ENCODE measurements at places on chromosomes 4 and X.

DNA sequence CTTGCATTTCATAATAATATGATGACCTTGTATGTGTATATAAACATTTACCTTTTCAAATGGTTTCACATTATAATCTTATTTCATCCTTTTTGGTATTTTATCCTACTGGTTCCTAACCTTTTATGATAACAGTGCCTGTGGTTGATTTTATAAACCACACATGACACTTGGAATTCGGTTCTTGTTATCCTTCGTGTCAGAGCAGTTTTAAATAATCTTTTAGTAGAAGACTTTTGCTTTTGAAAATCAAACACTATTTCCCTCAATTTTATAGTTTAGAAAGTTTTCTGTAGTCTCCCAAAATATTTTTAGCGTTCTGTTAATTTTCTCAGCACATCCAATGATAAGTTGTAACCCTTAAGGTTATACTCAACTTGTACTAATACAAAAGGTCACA lies 676.8 kb downstream of the RAPGEF2 start:
- DNase-seq: no peak

DNA sequence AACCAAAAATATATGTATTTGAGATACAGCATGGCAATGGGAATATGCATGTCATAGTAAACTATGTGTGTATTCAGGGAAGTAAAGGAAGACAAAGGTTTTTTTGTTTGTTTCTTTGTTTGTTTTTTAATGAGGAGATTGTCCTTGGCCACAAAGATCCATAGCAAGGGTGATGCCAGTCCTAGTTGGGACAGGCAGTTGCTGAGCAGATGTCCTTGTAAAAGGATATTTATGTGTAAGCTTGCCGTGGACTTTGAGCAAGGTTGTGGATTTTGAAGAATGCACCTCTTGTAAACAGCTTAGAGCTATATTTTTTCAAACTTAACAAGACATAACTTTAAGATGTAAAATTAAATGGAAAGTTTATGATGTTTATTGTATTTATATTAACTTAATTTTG lies 69.9 kb upstream of the GABRE start:
- no peak for DNase-seq

- DNase-seq: no peak
Observed at GRCh38 chrX:132652871-132653270, 164.0 kb upstream of the MBNL3 start.

- DNase-seq: no peak
Observed at GRCh38 chr4:150211016-150211415, 132.8 kb downstream of the DCLK2 start.

GRCh38 chrX:10502961-10503360 lies 117.4 kb downstream of the MID1 start:
- DNase-seq: no peak
